ENCODE measurements at places on chromosomes 7 and 10. TPM values are rescaled to one million over a fixed set of nuclear protein-coding genes. Genes with fewer than 3 reads are reported as not detected.

- H3K4me1 ChIP-seq, result no peaks in the 10 kb centered on the region
- no peak overlapping the region for H3K27ac ChIP-seq
- H3K27me3 ChIP-seq, result no peaks in the 10 kb centered on the region
- DNase-seq, result no peak
- no peaks in the 10 kb centered on the region for H3K36me3 ChIP-seq
Observed at GRCh38 chr7:69367780-69368179, 230.5 kb upstream of the AUTS2 start.

GRCh38 chr10:71060476-71061426 lies 151.6 kb upstream of the UNC5B start:
- no peaks in the 10 kb centered on the region for H3K27me3 ChIP-seq
- no peaks in the 10 kb centered on the region for H3K36me3 ChIP-seq

The SPAG6 gene
- total RNA-seq, result not detected

The STK31 gene
- total RNA-seq, result 0.44 TPM

- H3K36me3 ChIP-seq, result peaks cover 3% of the 10 kb centered on the region
- no peaks in the 10 kb centered on the region for H3K4me1 ChIP-seq
- DNase-seq, result no peak
- H3K27me3 ChIP-seq, result no peaks in the 10 kb centered on the region
Observed at GRCh38 chr10:49163741-49164140, 24.4 kb downstream of the TMEM273 start.

The IKZF1 gene
- total RNA-seq, result 376 TPM

- peak overlapping the region; percentile 92 for H3K27ac ChIP-seq
- H3K4me3 ChIP-seq, result peak overlapping the region; percentile 78
- no peak for DNase-seq
- peaks cover 9% of the 10 kb centered on the region for H3K4me1 ChIP-seq
- H3K36me3 ChIP-seq, result no peaks in the 10 kb centered on the region
- H3K27me3 ChIP-seq, result no peaks in the 10 kb centered on the region
Observed at GRCh38 chr7:149791-150636, 42.4 kb upstream of the FAM20C start.

The DENND11 gene
- total RNA-seq, result 47.7 TPM

DNA sequence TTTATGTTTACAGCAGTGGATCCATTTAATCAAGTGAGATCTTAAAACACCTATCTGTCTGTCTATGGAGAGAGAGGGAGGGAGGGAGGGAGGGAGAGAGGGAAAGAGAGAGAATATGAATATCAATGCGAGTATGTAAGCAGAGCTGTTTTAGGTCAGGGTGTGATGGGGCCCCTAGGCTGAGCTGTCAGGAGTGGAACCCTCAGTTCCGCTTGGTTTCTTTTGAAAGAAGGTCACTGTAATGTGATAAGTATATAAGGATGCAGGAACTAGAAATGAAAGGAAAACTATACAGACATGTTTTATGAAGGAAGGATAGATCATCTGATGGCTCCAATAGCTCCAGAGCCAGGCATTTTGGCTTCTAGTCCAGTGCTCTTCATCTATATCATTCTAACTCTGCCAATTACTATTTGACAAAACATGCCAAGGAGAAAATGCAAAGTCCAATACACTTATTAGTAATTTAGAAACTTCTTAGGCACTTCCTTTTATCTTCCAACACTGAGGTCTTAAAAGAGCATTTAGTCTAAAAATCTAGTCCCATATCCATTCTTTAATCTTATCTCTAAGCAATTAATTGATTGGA lies 70.3 kb downstream of the NRCAM start:
- no peak overlapping the region for H3K4me3 ChIP-seq
- H3K27ac ChIP-seq, result no peak overlapping the region
- DNase-seq, result no peak
- no peaks in the 10 kb centered on the region for H3K36me3 ChIP-seq
- H3K4me1 ChIP-seq, result no peaks in the 10 kb centered on the region

The GJC3 gene
- 0.35 TPM for total RNA-seq

GRCh38 chr10:19825700-19826099 lies 9.5 kb downstream of the PLXDC2 start:
- no peaks in the 10 kb centered on the region for H3K36me3 ChIP-seq
- H3K4me1 ChIP-seq, result no peaks in the 10 kb centered on the region
- no peaks in the 10 kb centered on the region for H3K27me3 ChIP-seq
- no peak overlapping the region for H3K27ac ChIP-seq
- H3K4me3 ChIP-seq, result no peak overlapping the region

DNA sequence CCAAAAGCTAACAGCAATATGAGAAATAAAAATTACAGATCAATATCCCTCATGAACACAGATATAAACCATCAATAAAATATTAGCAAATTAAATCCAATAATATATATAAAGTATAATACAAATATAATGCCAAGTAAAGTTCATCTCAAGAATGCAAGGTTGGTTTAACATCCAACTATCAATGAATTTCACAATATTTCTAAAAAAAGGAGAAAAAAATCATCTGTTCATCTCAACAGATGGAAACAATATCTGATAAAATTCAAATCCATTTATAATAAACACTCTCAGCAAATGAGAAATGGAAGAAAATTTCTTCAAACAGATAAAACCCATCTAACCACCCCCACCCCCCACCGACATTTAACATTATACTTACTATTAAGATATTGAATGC lies 86.9 kb downstream of the SIRT1 start:
- H3K4me1 ChIP-seq, result no peaks in the 10 kb centered on the region
- no peaks in the 10 kb centered on the region for H3K27me3 ChIP-seq
- H3K36me3 ChIP-seq, result peaks cover 50% of the 10 kb centered on the region
- no peak overlapping the region for H3K4me3 ChIP-seq
- no peak for DNase-seq

The ADAM8 gene
- 148 TPM for total RNA-seq

DNA sequence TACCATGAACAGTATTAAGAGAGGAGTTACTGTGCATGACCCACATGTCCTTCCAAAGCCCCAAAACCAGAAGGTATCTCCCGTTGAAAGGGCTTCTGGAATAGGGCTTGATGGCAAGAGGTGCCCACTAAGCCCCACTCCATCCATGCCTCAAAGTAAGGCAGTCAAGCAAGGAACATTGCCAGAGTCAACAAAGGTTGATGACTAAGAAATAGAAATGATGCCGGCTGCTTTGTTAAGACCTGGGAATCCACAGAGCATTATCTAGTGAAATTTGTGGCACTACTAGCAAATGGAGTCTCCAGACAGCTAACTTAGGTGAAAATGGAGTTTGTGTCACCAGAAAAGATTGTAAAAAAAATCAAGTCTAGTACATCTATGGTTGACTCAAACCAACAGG lies 6.2 kb downstream of the SFR1 start:
- no peak overlapping the region for H3K27ac ChIP-seq
- peaks cover 4% of the 10 kb centered on the region for H3K36me3 ChIP-seq
- no peak overlapping the region for H3K4me3 ChIP-seq
- no peak for DNase-seq
- H3K4me1 ChIP-seq, result peaks cover 2% of the 10 kb centered on the region

The PVRIG gene
- total RNA-seq, result 46.3 TPM

The ICA1 gene
- total RNA-seq, result 11.3 TPM

- no peaks in the 10 kb centered on the region for H3K36me3 ChIP-seq
- peak; percentile 49 for DNase-seq
- H3K4me3 ChIP-seq, result no peak overlapping the region
Observed at GRCh38 chr7:55593515-55594318, 21.4 kb upstream of the VOPP1 start.

DNA sequence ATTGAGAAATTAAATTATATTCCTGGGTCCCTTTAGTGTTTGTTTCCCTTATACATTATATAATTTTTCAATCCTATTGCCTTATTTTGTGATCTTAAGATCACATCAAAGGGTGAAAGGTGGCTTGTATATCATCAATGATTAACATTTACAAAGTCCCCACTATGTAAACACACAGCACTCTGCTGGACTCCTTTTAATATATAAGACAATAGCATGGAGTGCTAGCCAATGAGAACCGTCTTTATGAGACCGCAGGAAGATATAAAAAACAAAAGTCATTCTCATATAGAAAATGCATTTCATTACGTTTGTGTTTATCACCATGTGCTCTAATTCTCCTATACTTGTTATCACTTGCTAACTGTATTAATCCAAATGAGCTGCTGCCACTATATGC lies 108.5 kb downstream of the HOXA1 start:
- no peak for DNase-seq
- no peaks in the 10 kb centered on the region for H3K36me3 ChIP-seq
- no peaks in the 10 kb centered on the region for H3K27me3 ChIP-seq
- H3K27ac ChIP-seq, result no peak overlapping the region
- H3K4me3 ChIP-seq, result no peak overlapping the region
- H3K4me1 ChIP-seq, result no peaks in the 10 kb centered on the region

GRCh38 chr10:71611131-71611530 lies 108.4 kb downstream of the C10orf105 start:
- H3K36me3 ChIP-seq, result no peaks in the 10 kb centered on the region
- H3K27me3 ChIP-seq, result no peaks in the 10 kb centered on the region
- H3K4me1 ChIP-seq, result no peaks in the 10 kb centered on the region

The NDUFB8 gene
- 183 TPM for total RNA-seq

DNA sequence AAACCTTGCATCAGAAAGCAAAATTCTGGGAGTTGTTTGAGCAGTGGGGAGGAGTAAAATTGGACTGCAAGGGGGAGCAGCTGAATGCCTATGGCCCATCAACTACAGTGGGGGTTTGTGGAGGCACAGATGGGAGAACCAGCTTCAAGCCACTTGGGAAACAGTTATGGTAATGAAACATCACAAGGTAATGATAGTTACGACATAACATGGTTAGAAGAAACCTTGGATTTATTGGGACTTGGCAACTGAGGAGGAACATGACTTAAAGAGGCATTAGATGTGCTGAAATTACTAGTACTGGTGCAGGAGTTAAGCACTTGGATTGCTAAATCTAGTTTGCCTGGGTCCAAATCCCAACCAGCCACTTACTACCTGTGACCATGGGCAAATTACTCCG lies 868.4 kb downstream of the KCNMA1 start:
- no peaks in the 10 kb centered on the region for H3K27me3 ChIP-seq
- no peak overlapping the region for H3K27ac ChIP-seq
- no peak for DNase-seq
- H3K36me3 ChIP-seq, result no peaks in the 10 kb centered on the region

The TMEM140 gene
- 44.7 TPM for total RNA-seq

- H3K27ac ChIP-seq, result peak overlapping the region; percentile 100
- DNase-seq, result peak; percentile 49
- peaks cover 59% of the 10 kb centered on the region for H3K4me1 ChIP-seq
- no peaks in the 10 kb centered on the region for H3K36me3 ChIP-seq
- no peaks in the 10 kb centered on the region for H3K27me3 ChIP-seq
- peak overlapping the region; percentile 99 for H3K4me3 ChIP-seq
Observed at GRCh38 chr7:105014693-105015389, 836 bp downstream of the KMT2E start.

GRCh38 chr7:16115374-16115773 lies 306.0 kb downstream of the CRPPA start:
- H3K36me3 ChIP-seq, result no peaks in the 10 kb centered on the region
- no peak for DNase-seq
- no peaks in the 10 kb centered on the region for H3K4me1 ChIP-seq
- no peaks in the 10 kb centered on the region for H3K27me3 ChIP-seq

GRCh38 chr7:66296557-66296956 lies 91.4 kb downstream of the TPST1 start:
- no peaks in the 10 kb centered on the region for H3K4me1 ChIP-seq
- no peaks in the 10 kb centered on the region for H3K36me3 ChIP-seq
- H3K27me3 ChIP-seq, result no peaks in the 10 kb centered on the region
- DNase-seq, result no peak
- H3K27ac ChIP-seq, result no peak overlapping the region

DNA sequence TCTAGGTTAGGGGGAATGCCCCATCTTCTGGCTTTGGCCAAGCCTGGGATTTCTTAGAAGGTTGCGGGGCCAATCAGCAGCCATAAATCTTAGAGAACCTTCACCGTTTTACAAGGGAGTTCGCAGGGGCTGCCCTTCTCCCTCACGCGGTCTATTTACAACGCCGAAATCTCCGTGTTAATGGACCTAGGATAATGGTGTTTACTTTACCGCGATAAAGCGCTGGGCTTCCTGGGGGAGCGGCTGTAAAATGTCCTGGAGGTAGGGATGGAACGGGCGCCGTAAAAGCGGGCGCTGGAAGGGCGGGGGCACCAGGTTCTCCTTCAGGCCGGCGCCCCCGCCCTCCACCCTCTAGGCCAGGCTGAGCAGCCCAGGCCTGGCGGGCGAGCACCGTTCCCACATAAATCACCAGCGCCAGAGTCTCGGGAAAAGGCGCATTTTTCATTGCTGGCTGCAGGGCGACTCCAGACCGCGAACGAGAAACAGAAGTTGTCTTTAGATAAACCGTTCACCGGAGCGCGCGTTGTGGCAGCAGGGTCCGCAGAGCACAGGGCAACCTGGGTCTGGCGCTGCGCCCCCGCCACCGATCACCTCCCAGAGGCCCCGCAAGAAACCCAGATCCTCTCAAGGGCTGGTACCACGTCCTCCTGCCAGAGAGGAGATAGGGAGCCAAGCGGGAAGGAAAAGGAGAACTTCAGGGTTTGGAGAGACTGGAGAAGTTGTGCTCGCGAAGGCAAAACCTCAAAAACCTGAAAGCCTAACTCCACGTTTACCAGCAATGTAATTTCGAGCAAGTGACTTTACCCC lies 12.5 kb upstream of the NKX2-3 start:
- H3K27ac ChIP-seq, result no peak overlapping the region
- H3K36me3 ChIP-seq, result no peaks in the 10 kb centered on the region
- DNase-seq, result no peak
- peaks cover 9% of the 10 kb centered on the region for H3K27me3 ChIP-seq

DNA sequence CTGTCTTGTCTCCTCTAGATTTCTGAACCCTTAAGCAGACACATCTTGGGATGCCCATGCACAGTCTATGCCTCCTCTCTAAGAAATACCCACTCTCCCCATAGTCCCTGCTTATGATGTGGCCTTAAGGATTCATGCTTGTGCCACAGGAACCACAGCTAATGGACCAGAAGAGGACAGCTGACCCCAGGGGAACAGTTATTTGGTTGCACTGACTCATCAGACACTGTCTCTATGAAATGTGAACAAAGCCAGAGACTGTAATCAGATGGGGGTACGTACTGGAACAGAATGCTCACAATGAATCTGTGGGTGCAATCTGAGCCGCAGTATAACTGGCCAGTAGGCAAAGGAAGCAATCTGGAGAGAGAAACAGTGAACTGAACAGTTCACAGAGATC lies 121.9 kb downstream of the USP6NL start:
- no peak for DNase-seq
- no peak overlapping the region for H3K27ac ChIP-seq
- no peaks in the 10 kb centered on the region for H3K36me3 ChIP-seq
- peaks cover 2% of the 10 kb centered on the region for H3K27me3 ChIP-seq
- no peaks in the 10 kb centered on the region for H3K4me1 ChIP-seq

- no peak overlapping the region for H3K27ac ChIP-seq
- H3K36me3 ChIP-seq, result no peaks in the 10 kb centered on the region
- no peak for DNase-seq
- H3K4me3 ChIP-seq, result no peak overlapping the region
- H3K4me1 ChIP-seq, result no peaks in the 10 kb centered on the region
- H3K27me3 ChIP-seq, result no peaks in the 10 kb centered on the region
Observed at GRCh38 chr10:1659221-1659791, 78.0 kb downstream of the ADARB2 start.
